ENCODE measurements at places on chromosomes 6 and 20. TPM values are rescaled to one million over a fixed set of nuclear protein-coding genes. Genes with fewer than 3 reads are reported as not detected.

DNA sequence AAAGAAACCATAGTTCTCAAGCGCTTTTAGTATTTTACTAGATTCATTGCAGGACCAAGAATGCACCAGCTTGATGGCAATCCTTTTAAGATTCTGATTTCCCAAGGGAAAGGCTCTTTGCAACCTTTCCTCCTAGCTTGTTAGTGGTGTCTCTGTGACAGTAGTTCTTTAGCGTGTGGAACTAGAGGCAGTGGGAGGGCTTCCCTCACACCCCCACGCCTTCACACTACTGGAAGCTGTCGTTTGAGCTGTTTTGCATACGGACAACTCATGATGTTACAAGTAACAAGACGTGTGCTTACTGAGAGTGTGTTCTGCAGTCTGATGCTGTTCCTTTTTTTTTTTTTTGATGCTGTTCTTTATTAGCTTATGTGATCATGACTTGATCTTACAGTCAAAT lies 34.1 kb downstream of the EYA4 start:
- DNase-seq = no peak

GRCh38 chr20:45775411-45775810 lies 16.3 kb downstream of the WFDC3 start:
- DNase-seq = no peak

DNA sequence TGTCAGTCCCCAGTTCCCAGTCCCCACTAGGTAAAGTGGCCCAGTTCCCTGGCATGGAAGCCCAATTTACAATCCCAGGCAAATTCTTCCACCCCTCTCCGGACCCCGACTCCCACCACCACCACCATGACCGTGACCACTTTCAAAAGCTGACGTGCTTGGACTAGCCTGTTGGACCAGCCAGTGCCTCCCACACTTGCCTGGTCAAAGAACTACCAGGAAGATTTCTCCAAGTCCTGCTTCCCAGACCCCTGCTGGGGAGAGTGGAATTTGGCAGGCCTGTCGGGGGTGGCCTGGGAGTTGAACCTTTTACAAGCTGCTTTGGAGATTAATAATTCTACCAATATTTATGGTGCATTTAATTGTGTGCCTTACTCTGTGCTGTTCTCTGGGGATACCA lies 1.4 kb upstream of the PTPRT start:
- DNase-seq = no peak

EPB41L1 gene
- polyA plus RNA-seq = 37.8 TPM

GRCh38 chr6:27777614-27778355 lies 134.4 kb downstream of the OR2B2 start:
- DNase-seq = no peak

DNA sequence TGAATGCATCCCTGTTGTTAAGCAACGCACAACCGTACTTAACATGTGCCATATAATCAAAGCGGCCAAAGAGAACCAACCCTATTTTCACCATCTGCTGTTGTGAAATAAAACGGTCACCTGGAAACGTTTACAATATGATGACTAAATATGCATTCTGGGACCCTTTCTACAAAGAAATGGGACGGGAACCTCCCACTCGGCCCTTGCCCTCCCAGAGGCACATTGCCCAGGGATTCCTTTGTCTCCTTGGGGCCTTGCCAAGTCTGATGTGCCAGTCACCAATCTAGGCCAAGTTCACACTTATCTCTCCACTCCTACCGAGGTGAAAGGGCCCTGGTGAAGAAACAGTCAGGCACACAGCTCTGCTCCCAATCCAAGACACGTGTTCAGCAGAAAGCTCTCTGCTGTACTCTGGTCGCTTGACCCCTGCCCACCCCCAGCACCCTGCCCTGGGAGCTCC lies 427.4 kb upstream of the JARID2 start:
- no peak for DNase-seq

GRCh38 chr20:17733767-17734304 lies 34.1 kb downstream of the BANF2 start:
- no peak for DNase-seq

HMGCLL1 gene
- polyA plus RNA-seq = 9.9 TPM

BLOC1S5 gene
- 21.2 TPM for polyA plus RNA-seq

NRSN1 gene
- polyA plus RNA-seq = 0.15 TPM

- no peak for DNase-seq
Observed at GRCh38 chr20:33693741-33694638, 7.8 kb upstream of the E2F1 start.

WFDC5 gene
- polyA plus RNA-seq = not detected

HLA-DQA1 gene
- 4.3 TPM for polyA plus RNA-seq

DNA sequence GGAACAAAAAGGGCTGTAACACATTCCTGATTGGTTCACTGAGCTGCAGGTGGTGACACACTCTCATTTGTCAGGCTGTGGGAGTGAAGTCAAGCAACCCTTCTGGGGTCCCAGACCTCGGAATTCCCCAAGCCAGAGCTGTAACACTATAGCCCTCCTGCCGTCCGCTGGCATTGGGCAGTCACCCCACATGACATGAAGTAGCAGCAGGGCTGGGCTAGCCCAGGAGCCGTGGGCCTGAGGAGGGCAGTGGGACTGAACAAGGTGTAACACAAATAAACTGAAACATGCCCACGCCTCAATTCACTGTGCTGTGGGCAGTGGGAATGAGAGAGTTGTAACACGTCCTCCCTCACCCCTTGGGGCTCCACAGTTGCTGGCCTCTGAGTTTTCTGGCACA lies 689.1 kb upstream of the EYS start:
- no peak for DNase-seq

GRCh38 chr6:141110481-141110880 lies 1022.2 kb upstream of the GJE1 start:
- no peak for DNase-seq

TP53TG5 gene
- polyA plus RNA-seq = 2.1 TPM

DNA sequence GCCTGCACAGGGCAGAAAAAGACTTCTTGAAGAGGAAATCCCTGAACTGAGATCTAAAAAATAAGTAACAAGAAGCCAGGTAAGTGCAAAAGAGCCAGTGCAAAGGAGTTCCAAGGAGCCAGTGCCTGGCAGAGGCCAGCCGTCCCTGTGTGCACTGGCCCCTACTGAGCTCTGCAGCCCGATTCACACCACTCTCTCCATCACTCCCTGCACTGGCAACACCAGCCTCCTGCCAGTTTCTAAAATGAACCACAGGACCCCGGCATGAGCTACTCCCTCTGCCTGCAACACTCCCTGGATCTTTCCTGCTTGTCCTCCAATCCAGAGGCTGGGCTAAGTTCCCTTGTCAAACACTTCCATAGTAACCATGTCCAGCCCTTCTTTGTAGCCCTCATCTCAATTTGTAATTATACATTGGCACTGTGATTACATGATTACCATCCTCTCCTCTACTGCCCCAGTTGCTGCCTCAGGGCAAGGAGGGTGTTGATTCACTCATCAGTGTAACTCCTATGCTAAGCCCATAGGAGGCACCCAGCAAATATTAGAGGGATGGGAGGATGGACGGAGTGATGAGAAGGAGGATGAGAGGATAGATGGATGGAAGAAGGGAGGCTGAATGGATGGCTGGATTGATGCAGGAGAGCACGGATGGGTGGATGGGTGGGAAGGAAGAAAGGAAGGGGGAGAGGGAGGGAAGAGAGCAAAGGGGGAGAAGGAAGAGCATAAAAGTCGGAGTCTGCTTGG lies 49.3 kb downstream of the SIRPA start:
- no peak for DNase-seq

- DNase-seq = no peak
Observed at GRCh38 chr6:13435477-13436246, 51.7 kb downstream of the GFOD1 start.

RBBP9 gene
- polyA plus RNA-seq = 31.2 TPM

DNA sequence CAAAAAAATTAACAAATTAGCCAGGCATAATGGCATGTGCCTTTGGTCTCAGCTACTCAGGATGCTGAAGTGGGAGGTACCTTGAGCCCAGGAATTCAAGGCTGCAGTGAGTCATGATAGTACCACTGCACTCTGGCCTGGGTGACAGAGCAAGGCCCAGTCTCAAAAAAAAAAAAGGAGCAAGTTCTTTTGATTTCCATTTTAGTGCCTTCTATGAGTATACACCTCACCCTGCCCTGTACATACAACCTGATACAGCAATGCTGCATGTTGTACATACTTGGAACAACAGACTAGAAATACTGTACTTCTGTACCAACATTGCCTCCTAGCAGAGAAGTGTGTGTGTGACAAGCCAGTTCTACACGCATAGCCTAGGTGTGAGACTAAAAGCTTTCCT lies 97.3 kb upstream of the CARMIL1 start:
- no peak for DNase-seq

DNA sequence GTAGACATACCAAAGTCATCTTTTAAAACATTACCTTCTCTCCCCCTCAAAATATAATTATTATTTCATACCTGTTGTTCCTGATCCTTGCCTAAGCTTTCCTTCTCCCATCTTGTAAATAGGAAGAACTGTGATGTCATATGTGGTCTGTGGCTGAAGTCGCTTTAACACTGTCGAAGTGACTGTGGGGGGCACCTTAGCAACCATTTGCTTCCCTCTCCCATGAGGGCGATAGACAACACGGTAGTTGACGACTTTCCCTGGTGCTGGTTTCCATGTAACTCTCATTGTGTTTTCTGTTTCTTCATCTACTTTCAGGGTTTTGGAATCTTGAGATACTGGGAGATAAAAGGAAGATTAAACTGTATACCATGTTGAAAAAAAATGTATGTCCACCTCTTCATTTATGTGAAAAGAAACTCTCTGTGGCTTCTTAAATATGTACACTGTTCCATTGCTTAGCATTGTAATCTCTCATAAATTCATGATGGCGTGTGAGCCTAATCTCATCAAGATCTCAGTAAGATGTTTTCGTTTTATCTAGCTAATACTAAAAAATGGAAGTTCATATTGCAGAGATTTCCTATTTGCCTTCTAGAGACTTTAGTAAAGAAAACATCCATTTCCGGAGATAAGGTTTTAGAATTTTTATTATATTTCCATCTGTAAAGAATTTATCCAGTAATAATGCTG lies 49.5 kb downstream of the COL12A1 start:
- no peak for DNase-seq

DNA sequence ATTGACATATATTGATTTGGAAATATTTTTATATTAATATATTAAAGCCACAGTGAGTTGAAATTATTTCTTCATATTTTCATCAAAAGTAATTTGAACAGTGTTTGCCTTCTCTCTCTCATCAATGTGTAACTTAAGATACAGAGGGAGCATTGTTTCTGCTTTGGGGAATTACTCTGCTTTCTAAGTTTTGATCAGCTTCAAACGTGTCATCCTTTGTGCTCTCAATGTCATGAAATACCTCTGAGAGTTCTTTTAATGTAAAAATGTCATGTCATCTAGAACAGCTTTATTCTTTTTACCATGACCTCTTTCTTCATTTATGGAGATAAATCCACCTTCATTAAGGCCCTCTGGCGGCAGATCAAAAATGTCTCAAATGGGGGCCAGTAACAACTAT lies 259.4 kb upstream of the STXBP5 start:
- no peak for DNase-seq

GRCh38 chr6:40860443-40860842 lies 178.6 kb downstream of the UNC5CL start:
- DNase-seq = no peak

ECT2L gene
- 1.8 TPM for polyA plus RNA-seq

CEBPB gene
- 30.8 TPM for polyA plus RNA-seq

- DNase-seq = no peak
Observed at GRCh38 chr6:80156221-80156620, 49.8 kb downstream of the BCKDHB start.

LINC00237 gene
- polyA plus RNA-seq = not detected

- no peak for DNase-seq
Observed at GRCh38 chr6:160285541-160286105, 27.0 kb upstream of the SLC22A2 start.

BPIFB2 gene
- polyA plus RNA-seq = not detected

AGPAT1 gene
- 71.7 TPM for polyA plus RNA-seq

DNA sequence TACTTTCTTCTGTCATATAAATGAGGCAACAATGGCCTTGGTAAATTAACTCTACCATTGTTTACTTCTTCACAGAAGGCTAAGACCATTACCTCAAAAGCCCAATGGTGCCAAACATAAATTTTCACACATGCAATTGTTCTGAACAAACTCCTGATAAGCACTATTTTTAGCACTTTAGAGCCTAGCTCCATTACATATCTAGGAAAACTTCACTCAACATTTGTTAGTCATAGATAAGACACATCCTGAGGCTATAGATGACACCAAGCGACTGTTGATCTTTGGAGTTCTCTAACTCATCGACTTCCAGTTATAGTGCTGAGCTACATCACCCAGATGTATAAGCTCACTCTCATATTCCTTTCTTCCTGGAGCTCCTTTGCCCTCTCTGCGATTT lies 245.9 kb downstream of the EYS start:
- DNase-seq = no peak

- no peak for DNase-seq
Observed at GRCh38 chr20:38872491-38873049, 53.6 kb upstream of the FAM83D start.

GRCh38 chr20:13953227-13953626 lies 37.2 kb downstream of the SEL1L2 start:
- no peak for DNase-seq

NRM gene
- polyA plus RNA-seq = 42.2 TPM

- no peak for DNase-seq
Observed at GRCh38 chr6:168666170-168666569, 225.2 kb downstream of the SMOC2 start.

DNA sequence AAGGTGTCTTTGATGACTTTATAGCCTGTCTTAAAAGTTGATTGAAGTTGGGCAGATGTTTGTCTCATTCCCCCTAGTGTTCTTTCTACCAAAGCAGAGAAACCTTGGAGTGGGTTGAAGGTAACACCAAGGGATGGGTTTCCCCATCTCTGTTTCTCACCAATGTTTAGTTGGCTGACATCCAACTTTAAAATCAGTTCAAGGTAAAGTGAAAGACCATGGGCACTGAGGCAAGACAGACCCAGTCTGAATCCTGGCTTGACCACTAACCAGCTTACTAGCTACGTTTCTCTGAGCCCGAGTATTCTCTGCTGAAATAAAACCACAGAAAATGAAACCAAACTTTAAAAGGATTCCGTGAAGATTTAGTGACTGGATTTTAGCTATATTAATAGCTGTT lies 258.9 kb downstream of the KIF16B start:
- DNase-seq = no peak

DNA sequence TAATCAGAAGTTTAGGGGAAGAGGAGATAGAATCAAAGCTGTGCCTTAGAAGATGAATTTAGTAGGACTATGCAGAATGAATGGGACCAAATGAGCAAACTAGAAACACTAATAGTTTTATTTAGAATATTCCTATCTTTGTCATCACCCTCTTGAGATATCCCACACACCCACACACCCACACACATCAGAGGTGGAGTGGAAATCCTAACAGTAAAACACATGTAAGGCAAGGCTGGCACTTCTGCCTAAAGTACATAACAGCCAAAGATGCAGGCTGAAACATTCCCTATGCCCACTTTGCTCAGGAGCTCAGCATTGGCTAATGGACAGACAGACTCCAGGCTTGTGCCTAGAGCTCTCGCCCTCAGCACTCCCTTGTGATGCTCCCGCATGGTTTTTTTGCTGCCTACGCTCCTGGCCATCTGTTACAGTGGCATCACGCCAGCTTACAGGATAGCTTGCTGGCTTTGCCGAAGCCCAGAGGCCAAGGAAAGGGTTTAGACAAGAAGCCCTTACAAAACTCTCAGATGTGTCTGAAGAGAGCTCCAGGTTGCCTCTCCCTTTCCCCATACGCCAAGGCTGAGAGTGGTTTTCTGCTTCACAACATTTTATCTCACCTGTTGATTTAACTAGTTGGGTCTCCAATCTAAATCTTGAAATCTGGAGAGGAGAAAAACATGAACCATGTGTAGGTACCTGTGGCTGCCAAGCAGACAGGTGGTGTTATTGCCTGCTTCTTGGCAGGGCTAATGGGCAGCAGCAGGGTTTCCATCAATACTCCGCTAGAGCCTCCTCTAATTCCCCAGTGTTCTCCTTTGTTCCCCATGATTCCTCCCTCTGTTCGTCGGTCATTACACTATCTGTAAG lies 282.6 kb upstream of the ID4 start:
- peak; percentile 4 for DNase-seq

Measured in right lung (tissue), 10 donors.